ENCODE measurements at places on chromosomes 11 and 22. TPM values are rescaled to one million over a fixed set of nuclear protein-coding genes. Genes with fewer than 3 reads are reported as not detected.

PKNOX2 gene
- total RNA-seq: not detected

IGLL1 gene
- total RNA-seq: not detected

BCO2 gene
- 2.5 TPM for total RNA-seq

SLC25A18 gene
- 3.9 TPM for total RNA-seq

DNA sequence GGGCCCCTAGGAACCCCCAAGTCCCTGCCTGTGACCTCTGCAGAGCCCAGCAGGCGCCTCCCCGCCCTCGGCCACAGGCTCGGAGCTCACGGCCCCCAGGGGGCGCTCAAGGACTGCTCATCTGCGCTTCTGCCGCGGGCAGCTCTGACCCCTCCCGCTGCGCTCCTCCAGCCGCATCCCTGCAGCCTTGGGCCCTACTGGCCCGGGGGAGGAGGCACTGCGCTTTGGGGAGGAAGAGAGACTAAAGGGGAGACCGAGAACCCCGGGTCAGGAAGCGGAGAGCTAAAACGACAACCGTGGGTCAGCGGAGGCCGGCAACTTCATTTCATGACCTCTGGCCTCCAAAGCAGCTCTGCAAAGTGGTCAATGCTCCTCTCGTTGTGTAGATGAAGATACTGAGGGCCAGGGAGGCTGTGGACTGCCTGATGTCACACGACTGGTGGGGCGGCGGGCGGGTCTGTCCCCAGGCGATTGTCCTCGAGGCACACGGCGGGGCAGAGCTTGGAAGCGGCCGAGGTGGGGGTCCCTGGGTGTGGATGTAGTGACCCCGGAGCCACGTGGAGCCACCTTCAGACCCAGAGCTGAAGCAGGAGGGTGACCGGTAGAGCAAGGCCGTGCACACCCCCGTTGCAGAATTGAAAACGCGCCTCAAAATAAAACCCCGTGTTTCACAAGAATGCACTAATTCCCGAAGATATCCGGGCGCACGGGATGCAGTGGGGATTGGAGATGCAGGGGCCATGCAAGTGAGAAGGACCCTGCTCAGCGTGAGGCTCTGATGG is 2.7 kb upstream of the KRTAP5-6 start:
- peak; percentile 47 for DNase-seq

GRCh38 chr11:83115026-83115425 is 41.9 kb upstream of the PCF11 start:
- DNase-seq: no peak

DNA sequence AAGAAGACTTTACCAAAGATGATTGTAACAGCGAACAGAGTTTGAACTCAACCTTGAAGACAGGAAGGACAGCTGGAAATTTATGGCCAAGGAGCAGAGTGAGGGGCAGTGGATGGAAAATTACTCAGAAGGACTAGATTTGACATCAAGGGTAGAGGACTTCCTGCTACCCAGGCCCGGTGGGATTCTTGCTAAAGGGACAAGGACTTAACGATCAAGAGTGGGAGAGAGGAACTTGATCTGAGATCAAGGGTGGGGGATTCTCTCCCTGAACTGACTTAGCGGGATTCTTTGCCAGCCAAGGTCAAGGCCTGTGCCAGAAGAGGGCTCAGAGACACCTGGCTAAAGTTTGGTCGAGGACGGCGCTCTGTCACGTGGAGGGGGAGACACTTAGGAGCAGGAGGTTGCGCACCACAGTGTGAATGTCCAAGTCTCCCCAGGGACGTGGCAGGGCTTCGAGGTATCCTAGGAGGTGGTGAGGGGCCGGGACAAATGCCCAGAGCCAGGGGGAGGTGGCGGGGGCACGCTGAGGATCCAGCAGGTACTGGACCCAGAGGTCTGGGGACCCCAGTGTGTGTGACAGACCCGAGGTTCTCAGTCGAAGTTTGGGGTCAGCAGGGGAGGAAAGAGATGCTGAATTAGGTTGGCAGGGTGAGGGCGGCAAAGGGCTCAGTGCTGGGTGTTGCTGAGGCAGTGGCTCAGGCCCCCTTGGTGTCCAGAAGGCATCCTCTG is 46.1 kb upstream of the SHISAL1 start:
- no peak for DNase-seq

- no peak for DNase-seq
Measured at GRCh38 chr22:30474683-30475424, 3.0 kb upstream of the SEC14L3 start.

DNA sequence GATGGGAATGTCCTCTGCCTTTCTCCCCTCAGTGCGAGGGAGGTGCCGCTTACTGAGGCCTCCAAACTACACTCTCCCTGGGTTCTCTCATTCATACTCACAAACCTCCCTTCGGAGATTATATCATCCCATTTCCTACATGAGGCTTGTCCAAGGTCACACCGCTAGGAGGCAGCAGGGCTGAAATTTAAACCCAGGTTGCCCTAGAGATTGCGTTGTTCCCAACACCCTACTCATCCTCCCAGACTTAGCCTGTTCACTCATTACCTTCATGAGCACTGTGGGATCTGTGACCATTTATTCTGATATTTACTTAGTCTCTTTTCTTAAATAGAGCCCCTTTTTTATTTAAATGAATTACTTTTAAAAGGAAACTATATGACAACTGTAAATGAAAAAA is 31.1 kb downstream of the SDHAF2 start:
- no peak for DNase-seq

GRCh38 chr11:71153005-71153390 is 99.4 kb downstream of the SHANK2 start:
- DNase-seq: no peak

- DNase-seq: no peak
Measured at GRCh38 chr22:20102203-20102780, 13.6 kb upstream of the RANBP1 start.

DNA sequence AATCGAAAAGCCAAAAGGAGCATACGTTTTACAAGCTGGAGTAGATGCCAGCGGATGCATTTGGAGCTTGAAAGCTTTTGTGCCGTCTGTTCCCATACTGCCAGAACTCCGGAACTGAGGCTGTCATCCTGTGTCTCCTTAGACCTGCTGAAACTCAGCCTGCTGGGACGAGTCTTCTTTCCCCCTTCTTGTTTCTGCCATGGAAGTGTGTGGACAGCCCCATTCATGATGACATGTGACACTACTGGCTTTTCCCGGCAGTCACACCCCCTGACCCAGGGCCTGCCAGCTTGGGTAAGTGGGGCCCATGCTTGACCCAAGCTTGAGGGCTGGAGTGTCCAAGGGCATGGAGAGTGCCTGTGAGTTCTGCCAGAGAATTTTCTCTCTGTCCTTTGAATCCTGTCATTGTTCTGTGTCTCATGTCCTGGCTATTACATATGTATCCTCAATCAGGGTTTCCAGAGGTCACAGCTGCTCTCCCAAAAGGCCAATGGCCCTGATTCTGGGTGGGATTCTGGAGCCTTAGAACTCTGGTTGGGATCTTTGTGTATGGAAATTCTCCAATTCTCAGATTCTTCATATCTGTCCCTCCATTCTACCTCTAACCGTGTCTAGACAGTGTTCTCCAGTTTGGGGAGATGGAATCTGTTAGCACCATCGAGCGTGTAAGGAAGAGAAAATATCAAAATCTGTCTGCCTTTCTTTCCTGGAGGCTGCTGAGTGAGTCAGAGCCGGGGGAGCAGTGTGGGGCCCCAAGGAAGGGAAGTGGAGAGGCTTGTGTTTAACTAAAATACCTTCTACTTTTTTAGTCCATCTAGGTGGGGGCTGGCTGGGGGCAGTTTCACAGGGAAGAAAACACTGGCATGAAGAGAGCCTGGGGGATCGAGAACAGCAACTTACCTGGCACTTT is 73.2 kb downstream of the KIAA1671 start:
- no peak for DNase-seq

DNA sequence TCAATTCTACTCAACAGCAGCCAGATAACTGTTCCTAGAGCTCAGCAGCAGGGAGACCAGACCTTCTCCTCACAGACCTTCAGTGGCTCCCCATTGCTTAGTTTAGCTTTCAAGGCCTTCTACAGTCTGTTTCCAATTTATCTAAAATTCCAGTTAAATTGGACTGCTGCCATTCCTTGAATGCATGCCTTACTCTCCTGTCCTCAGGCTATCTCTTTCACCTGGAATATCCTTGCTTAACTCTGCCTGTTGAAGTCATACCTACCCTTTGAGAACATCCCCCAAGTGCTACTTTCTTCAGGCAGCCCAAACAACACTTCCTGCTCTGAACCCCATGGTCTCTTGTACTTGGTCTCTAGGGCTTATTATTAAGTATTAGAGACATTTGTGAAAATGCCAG is 120.7 kb upstream of the TENM4 start:
- no peak for DNase-seq

Measured in Panc1 (cell line).